Stimulated activated CD8-positive, alpha-beta memory T cell treated with anti-CD3 and anti-CD28 coated beads, Interleukin-4, amount 100 ng/mL, for 4 hours (primary cell): ENCODE measurements at places on chromosomes 16 and 17.

DNA sequence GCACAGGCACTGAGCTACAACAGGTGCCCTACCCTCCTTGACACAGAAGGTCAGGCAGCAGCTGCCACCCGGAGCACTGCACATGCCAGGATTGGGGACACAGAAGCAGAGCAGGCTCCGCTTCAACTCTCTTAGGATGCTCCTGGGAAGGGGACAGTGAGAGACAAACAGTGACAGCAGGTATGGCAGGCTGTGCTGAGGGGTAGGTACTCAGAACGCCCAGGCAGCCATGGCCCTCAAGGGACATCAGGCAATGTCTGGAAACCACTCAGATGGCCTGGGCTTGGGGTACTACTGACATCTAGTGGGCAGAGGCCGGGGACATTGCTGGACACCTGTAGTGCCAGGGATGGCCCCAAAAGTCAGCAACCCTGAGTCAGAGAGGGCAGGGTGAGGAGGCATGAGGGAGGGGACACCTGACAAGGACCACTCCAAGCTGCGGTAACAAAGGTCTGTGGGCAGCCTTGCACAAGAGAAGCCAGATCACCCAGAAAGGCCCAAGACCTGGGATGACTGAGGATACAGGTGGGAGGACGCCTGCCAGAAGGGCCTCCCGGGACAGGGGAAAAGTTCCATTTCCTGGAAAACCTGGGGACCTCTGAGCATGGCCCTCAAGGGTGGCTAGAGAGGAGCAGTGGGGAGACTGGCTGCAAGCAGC, 21.2 kb downstream of the PEMT start:
- no peak for DNase-seq

GRCh38 chr17:8861495-8862181, 5.8 kb downstream of the PIK3R6 start:
- no peak for DNase-seq

DNA sequence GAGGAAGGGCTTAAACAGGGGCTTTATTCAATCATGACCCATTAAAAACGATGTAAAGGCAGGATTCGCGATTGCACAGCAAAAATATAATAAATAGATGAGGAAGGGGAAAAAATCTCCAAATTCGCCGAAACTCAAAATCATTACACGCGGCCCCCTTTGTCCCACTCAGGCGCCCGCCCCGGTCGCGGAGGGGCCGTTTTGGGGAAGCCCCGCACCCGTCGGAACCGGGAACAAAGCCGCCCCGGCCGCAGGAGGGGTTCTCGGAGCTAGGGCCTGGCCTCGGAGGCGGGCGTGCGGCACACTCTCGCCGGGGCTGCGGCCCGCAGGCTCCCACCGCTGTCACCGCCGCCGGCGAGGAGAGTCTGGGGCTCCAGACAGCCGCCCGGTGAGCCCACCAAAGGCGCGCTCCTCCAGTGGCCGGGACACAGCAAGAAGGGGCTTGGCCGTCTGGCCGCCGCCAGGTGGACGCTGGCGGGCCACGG, 521 bp downstream of the C16orf87 start:
- peak; percentile 1 for DNase-seq

GRCh38 chr17:79366988-79367571, 243.8 kb downstream of the RBFOX3 start:
- DNase-seq = no peak

- DNase-seq = no peak
These were observed 5.9 kb downstream of the TRPV1 start for GRCh38 chr17:3603119-3603869.
